ENCODE measurements at places on chromosomes 7 and 10.

DNA sequence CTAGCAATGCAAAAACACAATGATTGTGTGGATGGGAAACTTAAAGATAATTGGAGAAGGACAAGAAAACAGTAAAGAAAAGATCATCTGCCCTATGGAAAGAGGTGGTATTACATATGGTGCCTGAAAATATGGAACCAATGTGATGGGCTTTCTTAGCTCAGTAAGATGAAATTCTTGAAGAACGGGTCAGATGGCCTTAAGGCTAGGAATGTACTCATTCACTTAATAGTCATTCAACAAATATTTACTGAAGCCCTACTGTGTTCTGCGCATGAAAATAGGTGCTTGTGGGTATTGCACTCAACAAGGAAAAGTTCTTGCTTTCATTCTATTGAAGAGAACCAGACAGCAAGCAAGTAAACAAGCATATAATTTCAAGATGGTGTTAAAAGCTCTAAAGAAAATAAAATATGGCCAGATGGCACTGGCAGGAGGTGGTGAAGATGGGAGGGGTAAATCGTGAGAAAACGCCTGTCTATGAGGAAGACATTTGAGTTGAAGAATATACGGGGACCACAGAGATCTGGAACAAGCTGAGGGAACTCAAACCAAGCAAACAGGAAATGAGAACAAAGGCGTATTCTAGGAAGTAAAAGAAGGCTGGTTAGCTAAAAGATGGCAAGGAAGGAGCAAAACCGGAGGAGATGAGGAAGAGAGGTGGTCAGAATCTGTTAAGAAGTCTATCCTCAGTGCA, 179.7 kb downstream of the ANK3 start:
- no peak for DNase-seq

DNA sequence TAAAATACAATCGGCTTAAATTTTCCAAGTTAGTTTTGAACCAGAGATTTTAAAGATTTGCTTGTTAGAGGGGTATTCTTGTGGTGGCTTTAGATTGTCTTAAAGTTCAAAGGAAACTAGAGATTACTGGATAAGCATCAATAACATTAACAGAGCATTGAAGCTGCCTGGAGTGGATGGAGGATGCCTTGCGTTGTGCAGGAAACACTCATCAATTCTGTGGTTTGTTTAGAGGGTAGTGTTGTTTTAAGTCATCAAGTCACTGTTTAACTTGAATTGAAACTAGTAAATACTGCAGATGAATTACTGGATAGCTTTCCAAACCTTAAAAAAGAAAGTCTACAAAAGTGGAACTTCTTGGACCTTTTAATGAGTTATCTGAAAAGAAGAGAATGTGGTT, 218.6 kb downstream of the CELF2 start:
- no peak for DNase-seq

GRCh38 chr7:101093906-101094305, 8.6 kb downstream of the TRIM56 start:
- DNase-seq: no peak

- no peak for DNase-seq
Observed at GRCh38 chr7:47385536-47386125, 196.3 kb downstream of the TNS3 start.

- DNase-seq: no peak
Observed at GRCh38 chr10:67818323-67818722, 19.7 kb downstream of the DNAJC12 start.

- no peak for DNase-seq
Observed at GRCh38 chr10:86071758-86072157, 294.8 kb downstream of the GRID1 start.

DNA sequence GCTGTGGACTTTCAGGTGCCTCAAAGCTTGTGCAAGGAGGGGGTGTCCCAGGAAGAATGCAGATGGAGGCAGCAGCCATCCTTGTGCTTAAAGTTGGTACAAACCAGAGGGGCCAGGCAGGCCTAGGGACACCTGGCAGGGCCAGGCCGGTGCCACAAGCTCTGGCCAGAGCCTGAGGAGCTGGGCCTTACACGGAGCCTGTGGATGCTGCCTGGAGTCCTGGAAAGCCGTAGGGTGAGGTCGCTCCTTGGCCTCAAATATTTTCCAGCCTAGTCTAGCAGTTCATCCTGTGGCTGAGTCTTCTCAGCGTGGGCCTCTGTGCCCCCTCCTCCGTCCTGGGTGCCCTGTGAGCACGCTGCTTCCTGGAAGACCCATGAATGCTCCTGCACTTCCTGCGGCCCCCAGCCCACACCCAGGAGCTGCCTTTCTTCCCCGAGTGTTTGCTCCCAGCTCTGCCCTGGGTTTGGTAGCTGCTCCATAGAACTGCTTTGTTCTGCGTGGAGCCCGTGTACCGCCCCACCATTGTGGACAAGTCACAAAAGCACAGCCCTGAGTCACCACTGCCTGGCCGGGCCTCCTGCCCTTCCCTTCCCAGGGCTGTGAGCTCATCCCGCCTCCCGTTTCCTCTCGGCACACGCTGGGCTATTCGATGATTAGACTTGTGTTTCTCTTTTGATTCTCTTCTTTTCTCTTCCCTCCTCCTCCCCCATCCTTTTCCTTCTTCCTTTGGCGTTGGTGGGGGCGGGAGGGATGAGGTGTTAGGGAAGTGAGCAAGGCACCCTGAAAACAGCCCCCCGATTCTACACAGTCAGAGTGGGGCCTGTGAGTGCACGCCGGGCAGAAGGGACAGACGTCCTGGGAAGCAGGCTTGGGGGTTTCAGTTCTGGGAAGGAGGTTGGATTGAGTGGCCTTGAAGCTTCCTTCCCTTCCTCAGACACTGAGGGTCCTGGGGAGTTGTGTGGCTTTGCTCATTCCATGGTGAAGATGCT, 73.2 kb upstream of the SHH start:
- no peak for DNase-seq

- no peak for DNase-seq
Observed at GRCh38 chr10:116183733-116184511, 89.1 kb downstream of the GFRA1 start.

- DNase-seq: no peak
Observed at GRCh38 chr7:44078521-44078920, 3.8 kb downstream of the POLM start.

DNA sequence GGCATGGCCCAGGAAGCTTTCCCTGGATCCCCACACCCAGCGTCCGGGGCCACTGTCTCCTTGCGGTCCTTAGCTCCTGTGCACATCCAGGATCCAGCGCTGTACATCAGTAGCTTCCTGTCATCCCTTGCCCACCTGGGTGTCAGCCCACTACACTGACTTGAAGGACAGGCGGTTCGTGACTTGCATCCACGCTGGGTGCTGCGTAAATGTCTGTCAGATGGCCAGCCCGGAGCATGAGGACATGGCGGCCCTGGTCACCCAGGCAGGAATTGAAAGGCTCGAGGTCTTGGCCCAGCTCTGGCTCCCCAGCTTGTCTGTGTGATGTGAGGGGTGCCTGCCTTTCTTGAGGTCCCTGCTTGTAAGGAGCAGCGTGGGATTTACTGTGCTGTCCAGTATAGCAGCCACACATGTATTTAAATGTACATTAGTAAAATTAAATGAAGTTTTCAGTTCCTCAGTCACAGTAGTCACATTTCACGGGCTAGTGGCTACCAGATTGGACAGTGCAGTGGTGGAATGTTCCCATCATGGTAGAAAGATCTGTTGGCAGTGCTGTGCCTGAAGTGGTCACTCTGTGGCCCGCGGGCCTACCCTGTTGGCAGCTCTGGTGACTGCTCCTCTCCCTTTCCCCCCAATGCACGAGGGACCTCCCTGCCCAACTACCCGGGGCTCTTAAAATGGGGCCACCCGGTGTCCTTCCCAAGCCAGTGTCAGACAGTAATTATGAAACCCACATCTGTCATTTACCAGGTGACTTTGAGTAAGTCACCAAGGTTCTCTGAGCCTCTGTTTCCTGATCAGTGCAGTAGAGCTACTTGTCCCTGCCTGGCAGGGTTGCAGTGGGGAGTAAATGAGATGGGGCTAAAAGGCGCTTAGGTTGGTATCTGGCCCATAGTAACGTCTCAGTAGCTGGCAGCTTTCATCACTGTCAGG, 97.8 kb upstream of the PPIF start:
- no peak for DNase-seq

- DNase-seq: no peak
Observed at GRCh38 chr10:8056378-8056777, 1.9 kb downstream of the GATA3 start.

DNA sequence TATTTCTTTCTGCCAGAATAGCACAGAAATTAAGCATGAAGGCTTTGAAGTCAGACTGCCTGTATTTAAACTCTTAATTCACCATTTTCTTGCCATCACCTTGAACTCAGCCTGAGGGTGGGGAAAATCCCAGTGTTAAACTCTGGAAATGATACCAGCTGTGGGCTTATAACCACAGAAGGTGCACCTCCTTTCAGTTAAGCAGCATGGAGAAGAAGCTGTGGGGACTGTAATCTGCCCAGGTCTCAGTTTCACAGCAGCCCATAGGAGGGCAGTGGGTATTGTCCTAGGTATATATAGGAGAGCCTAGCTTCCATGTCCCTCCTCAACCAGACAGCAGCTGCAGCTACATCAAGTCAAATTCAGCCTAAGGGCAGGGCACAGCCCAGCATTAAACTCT, 241.6 kb downstream of the HPSE2 start:
- DNase-seq: no peak

DNA sequence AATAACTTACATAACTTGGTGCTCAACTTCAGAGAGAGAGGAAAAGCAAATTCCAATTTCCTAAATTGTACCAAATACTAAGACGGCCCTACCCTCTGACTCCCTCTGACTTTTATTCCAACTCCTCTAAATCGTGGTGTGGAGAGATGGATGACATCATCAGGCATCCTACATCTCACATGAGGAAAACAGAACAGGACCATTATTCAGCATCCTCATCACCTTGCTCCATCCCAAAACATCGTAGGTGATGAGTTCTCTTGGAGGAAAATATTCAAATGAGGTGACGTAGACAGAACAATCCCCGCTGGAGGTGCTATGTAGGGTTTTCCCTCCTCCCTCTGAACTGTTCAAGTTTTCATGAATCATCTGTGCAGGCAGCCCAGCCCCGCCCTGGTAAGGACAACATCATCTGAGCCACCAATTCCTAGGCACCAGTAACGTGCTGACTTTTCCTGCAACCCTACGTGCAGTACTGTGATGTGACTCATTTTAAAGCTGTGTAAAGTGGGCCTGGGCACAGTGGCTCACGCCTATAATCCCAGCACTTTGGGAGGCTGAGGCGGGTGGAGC, 167.2 kb downstream of the CALN1 start:
- DNase-seq: no peak

DNA sequence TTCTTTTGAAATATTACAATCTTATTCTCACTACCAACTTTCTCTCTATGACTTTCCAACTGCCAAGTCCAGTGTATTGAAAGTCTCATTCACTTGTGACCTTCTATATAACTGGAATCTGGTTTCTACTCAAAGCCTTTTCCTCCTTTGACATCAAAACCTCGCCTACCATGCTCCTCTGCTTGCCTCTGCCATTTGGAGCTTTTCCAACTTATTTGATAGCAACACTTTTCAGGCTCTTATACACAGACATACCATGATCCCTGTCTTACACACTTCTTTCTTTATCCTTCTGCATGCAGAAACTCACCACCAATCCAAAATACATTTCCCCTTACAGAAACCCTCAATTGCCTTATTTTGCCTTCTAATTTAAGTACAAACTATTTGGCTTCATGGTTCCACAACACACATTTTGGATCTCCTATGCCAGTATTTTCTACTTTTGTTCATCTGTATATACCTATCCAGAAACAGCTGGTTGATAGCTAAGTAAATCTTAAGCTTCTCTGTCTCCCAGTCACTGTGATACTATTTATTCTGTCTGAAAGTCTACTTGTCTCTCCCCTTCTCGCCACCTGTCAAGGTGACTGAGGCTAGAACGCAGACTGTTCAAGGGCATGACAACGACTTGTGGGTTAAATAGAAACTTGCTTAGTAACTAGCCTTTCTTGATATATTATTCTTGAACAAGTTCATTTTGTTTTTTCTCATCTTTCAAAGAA, 22.4 kb downstream of the GNG11 start:
- DNase-seq: no peak

DNA sequence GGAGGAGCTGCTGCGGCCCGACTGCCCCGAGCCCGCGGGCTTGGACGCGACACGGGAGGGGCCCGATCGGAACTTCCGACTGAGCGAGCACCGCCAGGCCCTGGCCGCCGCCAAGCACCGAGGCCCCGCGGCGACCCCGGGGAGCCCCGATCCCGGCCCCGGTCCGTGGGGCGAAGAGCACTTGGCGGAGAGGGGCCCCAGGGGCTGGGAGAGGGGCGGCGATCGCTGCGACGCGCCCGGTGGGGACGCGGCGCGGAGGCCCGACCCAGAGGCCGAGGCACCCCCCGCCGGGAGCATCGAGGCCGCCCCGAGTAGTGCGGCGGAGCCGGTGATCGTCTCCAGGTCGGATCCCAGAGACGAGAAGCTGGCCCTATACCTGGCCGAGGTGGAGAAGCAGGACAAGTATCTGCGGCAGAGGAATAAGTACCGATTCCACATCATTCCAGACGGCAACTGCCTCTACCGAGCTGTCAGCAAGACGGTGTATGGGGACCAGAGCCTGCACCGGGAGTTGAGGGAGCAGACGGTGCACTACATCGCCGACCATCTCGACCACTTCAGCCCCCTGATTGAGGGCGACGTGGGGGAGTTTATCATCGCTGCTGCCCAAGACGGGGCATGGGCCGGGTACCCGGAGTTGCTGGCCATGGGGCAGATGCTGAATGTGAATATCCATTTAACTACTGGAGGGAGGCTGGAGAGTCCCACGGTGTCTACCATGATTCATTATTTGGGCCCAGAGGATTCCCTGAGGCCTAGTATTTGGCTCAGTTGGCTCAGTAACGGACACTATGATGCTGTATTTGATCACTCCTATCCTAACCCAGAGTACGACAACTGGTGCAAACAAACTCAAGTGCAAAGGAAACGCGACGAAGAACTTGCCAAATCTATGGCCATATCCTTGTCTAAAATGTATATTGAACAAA, 1.4 kb downstream of the OTUD1 start:
- DNase-seq: no peak

DNA sequence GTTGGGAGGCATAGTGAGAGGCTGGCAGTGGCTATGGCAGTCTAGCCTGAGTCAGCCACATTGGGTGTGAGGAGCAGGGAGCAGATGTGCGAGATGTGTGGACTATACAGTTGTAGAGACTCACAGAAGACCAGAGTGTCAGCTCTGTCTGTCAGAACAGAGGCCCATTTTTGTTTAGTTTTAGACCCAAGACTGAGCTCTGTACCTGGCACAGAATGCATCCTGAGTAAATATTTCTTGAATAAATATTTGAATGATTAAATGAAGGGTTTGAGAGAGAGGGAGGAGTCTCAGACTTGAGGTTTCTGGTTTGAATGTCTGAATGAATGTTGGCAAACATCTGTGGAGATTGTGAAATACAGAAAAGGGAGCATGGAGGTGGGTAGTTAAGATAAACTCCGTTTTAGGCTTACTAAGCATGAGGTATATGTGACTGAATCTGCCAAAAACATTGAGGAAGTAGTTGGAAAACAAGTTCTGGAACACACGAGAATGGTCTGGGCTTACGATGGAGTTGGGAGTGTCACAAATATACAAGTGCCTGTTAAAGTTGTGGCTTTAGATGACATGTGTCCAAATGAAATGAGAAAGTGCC, 3.6 kb downstream of the SEC23IP start:
- DNase-seq: no peak

Data from midbrain (tissue), 1 donor.